ENCODE measurements at places on chromosomes 12 and 14.

- DNase-seq = no peak
These were observed 377.7 kb downstream of the SLC16A7 start for GRCh38 chr12:59973515-59973914.

DNA sequence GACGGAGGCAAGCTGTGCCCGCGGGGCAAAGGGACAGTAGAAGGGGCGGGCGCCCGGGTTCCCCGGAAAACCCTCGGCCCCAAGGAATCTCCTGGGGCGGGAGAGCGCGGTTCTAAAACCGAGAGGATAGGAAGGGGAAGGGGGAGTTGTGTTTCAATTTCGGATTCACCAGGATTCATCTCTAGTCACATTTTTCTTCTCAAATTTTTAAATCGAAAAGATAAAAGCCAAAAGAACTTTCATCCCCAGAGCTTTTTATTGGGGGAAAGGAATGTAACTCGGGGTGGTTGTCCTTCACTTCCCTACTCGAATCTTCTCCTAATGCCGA, 1.4 kb downstream of the BMP4 start:
- DNase-seq = no peak

- DNase-seq = no peak
These were observed 77.6 kb downstream of the CHST11 start for GRCh38 chr12:104534162-104534856.

DNA sequence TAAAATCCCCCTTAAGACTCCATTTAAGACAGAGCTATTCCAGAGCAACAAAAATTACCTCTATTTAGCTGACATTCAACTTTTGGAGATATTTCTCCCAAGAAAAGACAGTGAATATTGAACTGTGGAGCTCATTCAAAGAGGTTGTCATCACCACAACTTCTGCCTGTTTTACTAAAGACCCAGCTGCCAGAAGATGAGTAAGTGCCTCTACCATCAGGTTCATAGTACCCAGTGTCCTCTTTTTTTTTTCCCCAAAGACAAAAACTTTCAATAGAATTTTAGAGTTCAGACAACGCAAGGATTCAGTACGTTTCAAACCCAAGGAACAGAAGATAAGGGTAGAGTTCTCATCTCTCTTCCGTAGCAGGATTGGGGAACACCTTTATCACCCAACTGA, 461.3 kb downstream of the BCAT1 start:
- DNase-seq = no peak

GRCh38 chr12:54734196-54734950, 86.2 kb upstream of the DCD start:
- no peak for DNase-seq

DNA sequence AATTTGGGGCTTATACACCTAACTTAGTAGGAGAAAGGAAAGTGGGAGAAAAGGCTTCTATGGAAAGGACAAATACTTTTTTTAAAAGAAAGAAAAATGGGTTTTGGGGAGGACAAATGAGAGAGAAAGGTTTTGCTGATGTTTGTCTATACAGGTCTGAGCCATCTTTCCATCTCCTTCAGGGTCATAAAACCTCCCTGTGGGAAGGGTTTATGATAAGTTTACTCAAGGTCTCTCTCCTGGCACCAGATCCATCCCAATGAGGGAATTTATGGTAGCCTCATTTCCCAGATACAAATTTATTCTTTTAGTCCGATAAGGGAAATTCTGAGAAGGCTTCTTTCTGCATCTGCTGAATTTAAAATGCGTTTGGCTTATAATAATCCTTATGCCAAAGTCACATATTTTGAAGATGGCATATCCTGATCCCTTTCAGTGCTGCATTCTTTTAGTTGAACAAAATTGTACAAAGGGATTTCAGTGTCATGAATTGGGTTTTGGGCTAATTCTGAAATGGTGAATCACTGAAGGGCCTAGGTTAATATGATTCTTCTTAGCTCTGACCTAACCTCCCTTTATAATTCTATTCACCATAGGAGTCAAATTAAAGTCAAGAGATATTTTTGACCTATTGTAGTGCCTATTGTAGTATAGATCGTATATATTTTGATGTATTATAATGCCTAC, 173.5 kb upstream of the DYRK2 start:
- no peak for DNase-seq

DNA sequence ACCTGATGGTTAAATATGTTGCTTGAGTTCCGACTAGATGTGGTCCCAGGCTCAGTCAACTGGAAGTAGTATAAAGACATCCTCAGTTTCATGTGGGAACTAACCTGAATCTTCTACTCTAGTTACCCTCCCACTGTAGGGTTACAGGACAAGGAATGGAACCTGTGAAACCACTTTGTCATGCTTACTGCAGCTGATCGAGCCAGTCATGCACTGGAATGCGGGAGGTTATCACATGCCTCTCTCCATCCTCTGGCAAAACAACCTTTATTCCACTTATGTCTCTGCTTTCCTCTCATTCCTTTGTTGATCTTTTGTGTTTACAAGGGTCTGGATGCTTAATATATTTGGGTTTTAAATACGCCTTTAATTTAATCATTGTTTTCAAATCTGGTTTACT, 111.9 kb upstream of the DDHD1 start:
- no peak for DNase-seq

- no peak for DNase-seq
These were observed 19.4 kb upstream of the KRT77 start for GRCh38 chr12:52722680-52723079.

GRCh38 chr14:29321646-29322045, 555.1 kb downstream of the FOXG1 start:
- DNase-seq = no peak

GRCh38 chr14:89477391-89477790, 60.4 kb upstream of the FOXN3 start:
- DNase-seq = no peak

DNA sequence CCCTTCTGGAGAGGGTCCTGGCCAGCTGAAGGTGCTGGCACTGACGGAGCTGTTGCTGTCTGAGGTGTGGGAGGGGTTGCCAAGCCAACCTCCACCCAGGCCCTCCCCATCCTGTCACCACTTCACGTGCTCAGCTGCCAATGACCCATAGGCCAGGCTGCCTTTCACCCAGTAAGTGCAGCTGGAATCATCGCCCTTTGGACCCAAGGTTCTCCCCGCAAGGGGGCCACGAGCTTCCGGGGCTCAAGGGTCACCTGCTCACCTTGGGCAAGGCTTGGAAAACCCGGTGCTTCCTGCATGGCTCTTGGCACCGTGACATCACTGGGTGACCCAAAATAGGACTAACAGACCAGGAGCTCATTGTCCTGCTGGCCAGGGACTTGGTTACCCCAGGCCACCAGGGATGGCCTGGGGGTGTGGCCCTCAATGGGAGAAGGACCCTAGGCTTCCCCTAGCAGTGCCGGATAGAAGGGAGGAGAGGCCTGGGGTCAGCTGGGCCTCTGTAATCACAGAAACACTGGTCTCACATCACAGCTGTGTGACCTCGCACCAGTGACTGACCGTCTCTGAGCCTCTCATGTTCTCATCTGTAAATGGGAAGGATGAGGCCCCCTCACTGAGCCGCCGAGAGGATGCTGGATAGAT, 51.3 kb downstream of the CCDC85C start:
- DNase-seq = no peak

GRCh38 chr14:58731465-58732293, 93.9 kb downstream of the DACT1 start:
- no peak for DNase-seq

DNA sequence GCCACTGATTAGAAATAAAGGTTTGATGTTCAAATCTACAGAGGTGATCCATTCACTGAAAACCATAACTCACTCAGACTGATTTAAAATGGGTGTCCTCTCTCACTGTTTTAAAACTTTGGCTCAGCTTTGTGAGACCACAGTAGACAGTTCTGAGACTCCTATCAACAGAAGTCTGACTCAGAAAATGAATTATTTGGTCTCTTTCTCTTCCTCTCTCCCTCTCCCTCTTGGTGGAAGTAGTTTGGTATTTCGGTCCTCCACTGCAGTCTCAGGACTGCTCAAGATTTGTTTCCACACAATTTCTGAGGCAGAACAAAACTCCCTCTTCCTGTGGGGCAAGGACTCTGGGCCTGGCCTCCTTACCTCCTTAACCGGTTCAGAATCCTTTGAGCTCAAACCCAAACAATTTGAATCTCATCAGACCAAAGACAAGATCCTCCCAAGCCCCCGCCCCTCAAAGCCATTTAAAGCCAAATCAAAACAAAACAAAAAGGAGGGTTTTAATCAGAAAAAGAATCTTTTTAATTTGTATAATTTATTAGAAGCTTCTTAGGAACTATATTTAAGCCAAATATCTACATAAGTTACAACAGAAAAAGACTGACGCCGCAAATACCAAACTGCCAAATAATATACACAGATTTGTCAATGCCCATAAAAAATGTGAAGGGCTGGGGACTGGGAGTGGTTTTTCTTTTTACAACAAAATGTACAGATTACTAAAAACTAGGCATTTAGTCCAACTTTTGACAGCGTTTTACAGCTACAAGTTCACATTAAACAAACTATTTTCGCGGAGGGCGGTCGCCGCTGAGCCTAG, 3.9 kb downstream of the NKX2-1 start:
- no peak for DNase-seq

DNA sequence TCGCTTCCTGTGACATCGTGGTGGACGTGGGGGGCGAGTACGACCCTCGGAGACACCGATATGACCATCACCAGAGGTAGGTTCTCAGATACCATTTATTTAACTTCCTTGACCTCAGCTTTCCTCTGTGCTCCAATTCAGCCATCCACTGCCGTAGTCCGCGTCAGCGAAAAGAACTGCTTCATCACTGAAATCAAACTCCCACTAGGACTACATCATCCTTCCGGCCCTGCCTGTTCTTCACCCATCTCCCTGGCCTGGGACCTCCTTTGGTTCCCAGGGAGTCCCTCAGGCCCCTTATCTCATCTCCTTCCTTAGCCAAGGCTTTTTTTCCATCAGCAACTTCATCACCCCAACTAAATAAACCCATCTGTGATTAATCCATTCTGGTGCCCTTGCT, 692 bp downstream of the MYG1 start:
- DNase-seq = no peak

- DNase-seq = peak; percentile 33
These were observed 10.9 kb downstream of the ZNF664 start for GRCh38 chr12:123983822-123984485.

GRCh38 chr12:26726956-26727355, 106.0 kb downstream of the ITPR2 start:
- no peak for DNase-seq

DNA sequence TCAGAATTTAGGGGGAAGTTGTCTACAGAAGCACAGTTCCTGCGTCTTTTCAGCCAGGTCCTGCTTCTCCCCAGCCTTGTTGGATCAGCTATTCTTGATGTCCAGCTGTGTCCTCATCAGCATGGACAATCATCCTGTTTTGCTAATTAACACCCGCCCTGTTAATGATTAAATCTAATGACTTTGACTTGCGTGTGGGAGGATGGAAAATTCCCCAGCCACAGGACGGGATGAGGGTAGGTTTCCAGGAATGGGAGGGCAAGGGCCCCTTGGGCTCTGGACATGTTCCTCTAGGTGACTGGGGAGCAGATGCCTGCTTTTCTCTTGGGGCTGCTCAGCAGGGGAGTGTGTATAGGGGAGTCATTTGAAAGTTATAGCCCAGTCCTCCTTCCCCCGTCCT, 5.3 kb upstream of the PPP1R1A start:
- no peak for DNase-seq

- DNase-seq = no peak
These were observed 63.1 kb upstream of the SLC38A2 start for GRCh38 chr12:46435625-46436024.

DNA sequence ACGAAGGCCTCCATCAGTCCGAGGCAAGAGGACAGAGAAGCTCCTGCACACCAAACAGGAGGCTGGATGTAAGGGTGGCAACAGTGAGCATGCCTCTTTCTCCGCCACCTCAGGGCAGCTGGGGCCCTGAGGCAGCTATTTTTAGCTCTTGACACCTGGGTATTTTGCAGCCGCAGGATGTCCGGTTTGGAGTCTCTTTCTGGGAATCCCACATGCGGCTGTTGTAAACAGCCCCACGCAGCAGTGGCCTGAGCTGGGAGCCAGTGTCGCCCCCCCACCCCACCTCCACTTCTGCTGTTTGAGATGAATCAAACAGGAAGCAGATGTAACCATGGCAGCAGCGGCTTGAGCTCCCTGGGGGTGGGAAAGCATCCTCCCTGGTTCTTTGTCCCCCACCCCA, 11.7 kb downstream of the HDAC7 start:
- peak; percentile 78 for DNase-seq

DNA sequence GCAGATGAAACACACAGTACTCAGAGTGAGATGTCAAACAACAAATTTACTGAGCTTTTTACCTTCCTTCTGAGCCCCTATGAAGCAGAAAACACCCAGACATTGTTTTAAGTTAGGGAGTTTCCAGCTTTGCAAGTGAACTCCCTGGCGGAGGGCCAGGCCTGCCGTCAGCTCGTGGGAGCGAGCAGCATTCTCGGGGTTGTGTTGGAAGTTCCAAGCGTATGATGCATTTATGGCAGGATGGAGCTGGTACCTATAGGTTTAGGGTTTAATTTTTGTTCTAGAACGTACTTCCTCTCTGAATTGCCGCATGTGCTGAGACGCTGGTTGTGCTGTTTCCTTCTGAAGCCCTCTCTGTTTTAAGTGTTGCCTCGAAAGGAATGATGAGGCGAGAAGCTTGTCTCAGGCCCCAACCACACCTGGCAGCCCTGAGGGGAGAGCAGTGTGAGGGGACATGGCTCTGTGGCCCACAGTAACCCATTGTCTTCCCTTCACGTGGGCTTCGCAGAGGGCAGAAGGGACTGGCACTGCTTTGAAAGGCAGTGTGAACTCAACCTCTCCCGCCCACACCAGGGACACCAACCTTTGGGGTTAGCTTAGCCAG, 76.6 kb downstream of the SSPN start:
- no peak for DNase-seq

DNA sequence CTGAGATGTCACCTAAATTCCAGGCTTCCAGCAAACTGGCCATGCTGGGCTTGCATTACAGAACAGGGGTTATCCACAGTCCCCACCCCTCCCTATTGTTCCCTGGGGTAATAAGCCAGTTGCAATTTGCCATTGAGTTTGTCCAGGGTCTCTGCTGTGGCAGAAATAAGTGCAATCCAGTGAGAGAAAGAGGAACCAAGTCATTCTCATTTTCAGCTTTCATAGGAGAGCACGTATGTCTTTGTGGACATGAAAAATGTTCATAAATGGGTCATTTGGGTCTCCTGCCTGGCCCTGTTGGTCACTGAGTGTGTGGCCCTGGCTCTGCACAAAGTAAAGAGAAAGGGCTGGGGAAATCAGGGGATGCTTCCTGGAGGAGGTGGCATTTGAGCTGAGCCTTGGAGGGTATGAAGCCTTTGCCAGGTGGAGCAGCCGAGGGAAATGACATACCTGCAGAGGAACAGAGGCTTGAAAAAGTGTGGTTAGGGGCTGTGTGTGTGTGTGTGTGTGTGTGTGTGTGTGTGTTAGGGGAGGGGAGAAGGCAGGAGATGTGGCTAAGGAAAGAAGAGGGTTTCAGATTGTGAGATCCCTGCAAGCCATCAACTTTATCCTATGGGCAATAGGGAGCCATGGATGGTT, 29.3 kb downstream of the CMKLR1 start:
- DNase-seq = no peak

DNA sequence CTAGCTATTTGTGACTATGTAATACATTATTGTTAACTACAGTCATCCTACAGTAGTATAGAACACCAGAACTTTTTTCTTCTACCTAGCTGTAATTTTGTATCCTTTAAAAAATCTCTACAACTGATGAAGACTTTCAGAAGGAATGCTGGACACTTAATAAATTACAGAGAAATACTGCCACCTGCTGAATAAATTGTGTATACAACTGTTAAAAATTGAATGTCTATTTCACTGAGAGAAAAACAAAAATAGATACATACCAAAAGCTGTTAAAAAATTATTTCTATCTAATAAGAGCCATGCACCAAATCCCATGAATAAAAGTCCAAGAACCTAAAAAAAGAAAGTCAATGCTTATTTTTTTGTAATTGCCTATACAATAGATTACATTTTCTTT, 6.6 kb downstream of the TSPAN19 start:
- no peak for DNase-seq

Measured in activated gamma-delta T cell treated with anti-CD3 and anti-CD28 coated beads, Interleukin-2, amount 50 U/mL, for 16 hours (primary cell).